Activated naive CD8-positive, alpha-beta T cell treated with anti-CD3 and anti-CD28 coated beads, Interleukin-2, amount 10 ng/mL, durations not matched to agents 7 days and 5 days (primary cell): ENCODE measurements at places on chromosomes 2 and 18. TPM values are rescaled to one million over a fixed set of nuclear protein-coding genes. Genes with fewer than 3 reads are reported as not detected.

The ABHD1 gene
- 0.77 TPM for total RNA-seq

The DLGAP1 gene
- not detected for total RNA-seq

The SLC9A2 gene
- total RNA-seq, result not detected

The CD8A gene
- 666 TPM for total RNA-seq

The USP34 gene
- 109 TPM for total RNA-seq

DNA sequence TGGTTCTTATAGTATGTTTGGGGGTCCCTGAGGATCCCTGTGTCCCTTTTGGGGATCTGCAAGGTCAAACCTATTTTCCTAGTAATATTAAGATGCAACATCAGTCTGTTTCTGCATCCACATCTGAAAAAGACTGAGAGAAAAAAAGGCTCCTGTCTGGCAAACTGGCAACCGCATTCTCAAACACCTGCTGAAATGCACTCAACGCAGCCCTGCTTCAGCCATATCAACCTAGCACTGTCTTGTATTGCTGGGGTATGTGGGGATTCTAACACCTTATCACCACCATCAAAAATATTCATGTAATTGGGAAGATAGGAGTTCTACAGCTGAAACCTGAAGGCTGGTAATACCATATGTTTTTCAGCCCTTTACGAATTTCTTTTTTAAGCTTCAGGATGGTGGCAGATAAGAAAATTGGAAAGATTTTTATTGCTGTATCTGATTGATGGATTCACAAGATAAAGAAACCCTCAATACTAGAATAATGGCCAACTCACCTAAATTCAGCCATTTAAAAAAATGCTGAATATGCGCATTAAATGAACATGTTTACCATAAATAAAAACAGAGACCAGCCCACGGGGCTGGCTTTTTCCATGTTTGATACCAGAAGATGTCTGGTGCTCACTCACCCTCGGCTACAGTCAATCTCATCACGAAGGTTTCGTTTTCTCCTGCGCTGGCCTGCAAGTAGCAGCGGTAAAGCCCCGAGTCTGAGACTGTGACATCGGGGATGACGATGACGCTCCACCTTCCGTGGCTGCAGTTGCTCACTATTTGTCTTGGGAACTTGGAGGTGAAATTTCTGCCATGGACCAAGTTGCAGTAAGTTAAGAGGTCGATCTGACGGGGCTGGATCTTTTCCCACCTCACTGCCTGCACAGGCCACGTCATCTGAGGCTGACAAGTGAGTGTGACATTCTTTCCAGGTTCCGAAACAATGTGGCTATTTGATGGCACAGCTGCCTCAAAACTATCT lies 52.3 kb downstream of the CD226 start:
- no peak for DNase-seq
- H3K27ac ChIP-seq, result no peak overlapping the region
- H3K4me3 ChIP-seq, result no peak overlapping the region
- H3K4me1 ChIP-seq, result peaks cover 54% of the 10 kb centered on the region
- H3K27me3 ChIP-seq, result no peaks in the 10 kb centered on the region

DNA sequence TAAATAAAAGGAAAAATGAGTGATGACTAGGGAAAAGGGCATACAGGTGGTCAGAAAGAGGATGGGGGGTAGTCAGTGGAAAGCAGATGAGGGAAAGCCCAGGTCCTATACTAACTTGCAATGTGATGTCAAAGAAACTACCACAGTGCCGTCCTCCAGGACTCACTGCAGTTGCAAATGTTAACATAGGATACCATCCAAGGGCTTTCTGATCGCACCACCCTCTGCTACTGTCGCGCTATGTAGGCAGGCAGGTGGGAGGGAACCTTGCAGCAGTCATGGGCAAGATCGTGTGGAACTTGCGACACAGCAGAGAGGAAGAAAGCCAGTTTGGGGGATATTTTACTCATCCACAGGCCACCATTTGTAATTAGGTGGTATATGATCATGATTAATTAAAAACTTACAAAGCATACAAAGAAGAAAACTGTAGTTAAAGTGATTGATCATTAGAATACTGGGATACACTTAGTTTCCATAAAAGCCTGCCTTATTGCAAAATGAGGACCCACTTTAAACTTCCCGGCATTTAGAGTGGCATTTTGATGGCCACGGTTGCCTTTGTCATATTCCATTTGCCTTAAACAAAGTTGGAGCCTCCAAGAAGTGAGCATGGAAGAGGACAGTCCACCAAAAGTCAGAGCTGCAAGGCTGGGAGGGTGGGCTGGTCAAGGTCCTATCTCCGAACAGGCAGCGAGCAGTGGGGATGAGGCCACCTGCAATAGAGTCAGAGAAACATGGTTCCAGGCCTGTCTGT lies 8.5 kb upstream of the ROCK2 start:
- peaks cover 18% of the 10 kb centered on the region for H3K27me3 ChIP-seq
- H3K4me3 ChIP-seq, result no peak overlapping the region
- no peak for DNase-seq
- no peaks in the 10 kb centered on the region for H3K36me3 ChIP-seq
- H3K27ac ChIP-seq, result no peak overlapping the region

GRCh38 chr2:230412846-230413245 lies 3.2 kb upstream of the SP100 start:
- no peaks in the 10 kb centered on the region for H3K27me3 ChIP-seq
- H3K4me3 ChIP-seq, result peak overlapping the region; percentile 98
- H3K4me1 ChIP-seq, result peaks cover 58% of the 10 kb centered on the region
- peaks cover 18% of the 10 kb centered on the region for H3K36me3 ChIP-seq

GRCh38 chr2:46298272-46298521 lies 990 bp downstream of the EPAS1 start:
- DNase-seq, result peak; percentile 61
- H3K36me3 ChIP-seq, result peaks cover 3% of the 10 kb centered on the region
- peaks cover 30% of the 10 kb centered on the region for H3K4me1 ChIP-seq

GRCh38 chr2:218802386-218802994 lies 20.5 kb downstream of the CYP27A1 start:
- H3K27me3 ChIP-seq, result peaks cover 70% of the 10 kb centered on the region
- H3K4me1 ChIP-seq, result peaks cover 11% of the 10 kb centered on the region
- H3K27ac ChIP-seq, result no peak overlapping the region

GRCh38 chr18:39951142-39951720 lies 2003.8 kb upstream of the PIK3C3 start:
- H3K27ac ChIP-seq, result no peak overlapping the region
- no peaks in the 10 kb centered on the region for H3K27me3 ChIP-seq
